ENCODE measurements at places on chromosomes 5 and 9.

DNA sequence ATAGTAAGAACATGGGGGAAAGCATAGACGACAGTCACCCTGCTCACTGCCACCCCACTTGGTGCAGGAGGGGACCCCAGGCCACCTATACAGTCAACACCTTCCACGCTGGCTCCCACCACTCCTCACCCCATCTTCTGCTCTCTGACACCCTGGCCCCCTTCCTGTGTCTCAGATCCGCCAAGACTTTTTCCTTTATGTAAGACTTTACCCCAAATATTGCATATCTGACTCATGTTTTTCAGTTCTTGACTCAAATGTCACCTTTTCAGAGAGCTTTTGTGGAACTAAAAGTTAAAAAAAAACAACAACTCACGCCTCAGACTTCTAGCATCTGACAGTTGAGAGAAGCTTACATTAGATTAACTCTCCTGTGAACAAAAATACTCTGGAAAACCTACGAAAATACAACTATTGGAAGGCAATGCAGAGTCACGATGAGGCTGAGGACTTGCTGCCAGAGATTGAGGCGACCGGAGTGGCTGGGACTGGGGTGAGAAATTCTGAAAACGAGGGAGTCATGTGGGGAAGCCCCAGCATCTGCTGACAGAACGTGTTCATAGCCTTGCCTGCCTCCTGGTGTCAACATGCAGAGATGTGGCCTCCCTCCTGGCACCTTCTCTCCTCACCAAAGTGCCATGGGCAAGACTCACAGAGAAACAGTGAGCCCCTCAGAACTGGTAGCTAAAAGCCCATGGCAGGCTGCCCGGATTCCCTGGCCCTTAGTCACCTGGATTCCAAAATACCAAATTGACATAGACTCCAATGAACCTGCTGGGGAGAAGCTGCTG, 22.4 kb upstream of the FCN2 start:
- no peak for DNase-seq

- DNase-seq: no peak
Observed at GRCh38 chr5:178386336-178386931, 153.8 kb upstream of the PHYKPL start.

DNA sequence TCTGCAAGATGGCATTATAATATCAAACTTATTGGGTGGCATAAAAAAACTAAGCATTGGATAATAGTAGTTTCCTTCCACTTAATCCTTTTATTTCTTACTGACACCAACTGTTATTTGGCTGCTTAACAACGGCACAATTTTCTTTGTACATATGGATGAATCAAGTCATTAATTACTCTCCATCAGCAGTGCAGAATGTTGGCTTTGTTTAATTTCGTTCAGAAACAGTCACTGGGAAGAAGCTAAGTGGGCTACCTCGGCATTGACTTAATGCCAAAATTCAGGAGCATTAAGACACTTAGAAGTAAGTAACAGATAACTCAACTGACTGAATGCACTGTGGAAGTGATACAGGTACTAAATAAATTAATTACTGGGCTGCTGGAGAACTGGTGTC, 460.4 kb downstream of the CTNND2 start:
- no peak for DNase-seq

DNA sequence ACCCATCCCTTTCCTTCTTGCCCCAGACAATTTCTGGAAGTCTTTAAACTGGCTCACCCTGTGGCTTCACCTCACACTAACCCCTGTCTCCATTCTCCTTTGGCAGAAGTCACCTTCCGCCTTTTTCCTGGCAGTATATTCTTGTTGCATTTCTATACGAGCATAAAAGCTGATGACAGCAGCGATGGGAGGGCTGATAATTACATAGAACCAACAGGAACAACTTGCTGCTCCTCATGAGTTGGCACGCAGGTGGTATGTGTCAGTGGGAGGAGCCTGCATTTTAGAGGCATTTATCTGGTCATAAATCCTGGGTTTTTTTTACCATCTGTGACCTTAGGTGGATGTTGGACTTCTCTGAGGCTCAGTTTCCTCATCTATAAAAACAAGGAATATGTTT, 61.4 kb upstream of the CKMT2 start:
- no peak for DNase-seq

- no peak for DNase-seq
Observed at GRCh38 chr9:127132921-127133647, 10.6 kb upstream of the ANGPTL2 start.

DNA sequence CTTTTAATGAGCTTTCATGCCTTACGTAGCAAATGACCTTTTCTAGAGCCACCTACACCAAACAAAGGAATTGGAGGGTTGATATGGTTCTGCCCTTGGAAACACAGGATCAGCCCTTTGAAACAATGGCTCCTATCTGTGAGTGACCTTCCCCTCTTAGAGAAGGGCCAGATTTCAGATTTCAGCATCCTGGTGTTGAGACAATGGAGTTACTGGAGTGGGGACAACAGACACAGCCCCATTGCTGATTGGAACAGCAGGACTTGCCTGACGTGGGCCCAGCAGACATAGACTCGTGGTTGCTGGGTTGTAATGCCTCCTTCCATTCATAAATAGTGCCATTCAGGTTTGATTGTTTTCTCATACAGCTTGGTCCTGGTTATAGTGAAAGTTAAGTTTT, 96.0 kb downstream of the GALNT10 start:
- no peak for DNase-seq

GRCh38 chr5:97979740-97980139, 793.7 kb upstream of the RGMB start:
- DNase-seq: peak; percentile 66

DNA sequence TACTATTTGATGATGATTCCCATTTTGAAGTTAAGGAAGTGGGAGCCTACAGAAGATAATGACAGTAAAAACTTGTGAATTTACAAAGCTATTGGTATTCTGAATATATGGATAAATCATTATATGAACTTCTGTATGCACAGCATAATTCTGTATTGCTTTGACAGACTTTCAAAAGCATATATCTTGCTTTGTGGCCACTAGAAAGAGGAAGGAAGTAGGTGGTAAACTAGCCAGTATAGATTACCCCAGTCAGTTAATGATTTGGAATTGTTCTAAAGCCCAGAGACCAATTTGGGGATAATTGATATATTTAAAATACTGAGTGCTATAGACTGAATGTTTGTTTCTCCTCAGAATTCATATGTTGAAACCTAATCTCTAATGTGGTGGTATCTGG, 53.0 kb downstream of the NR2F1 start:
- no peak for DNase-seq

DNA sequence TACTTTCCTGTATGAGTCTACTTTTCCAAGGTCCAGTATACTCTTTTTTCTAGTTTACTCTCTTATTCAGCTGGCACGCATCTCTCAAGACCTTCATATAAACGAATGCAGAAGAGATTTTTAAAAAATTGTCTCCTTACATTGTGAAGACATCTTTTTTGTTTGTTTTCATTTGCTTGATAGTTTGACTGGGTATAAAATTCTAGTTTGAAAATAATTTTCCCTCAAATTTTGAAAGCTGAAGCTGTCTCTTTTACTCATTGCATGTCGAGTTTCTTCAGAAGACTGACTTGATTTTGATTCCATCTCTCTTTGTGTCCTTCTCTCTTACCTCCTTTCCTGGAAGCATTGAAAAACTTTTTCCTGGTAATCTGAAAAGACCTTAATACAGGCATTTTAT, 3.1 kb upstream of the PCDHB11 start:
- DNase-seq: no peak

DNA sequence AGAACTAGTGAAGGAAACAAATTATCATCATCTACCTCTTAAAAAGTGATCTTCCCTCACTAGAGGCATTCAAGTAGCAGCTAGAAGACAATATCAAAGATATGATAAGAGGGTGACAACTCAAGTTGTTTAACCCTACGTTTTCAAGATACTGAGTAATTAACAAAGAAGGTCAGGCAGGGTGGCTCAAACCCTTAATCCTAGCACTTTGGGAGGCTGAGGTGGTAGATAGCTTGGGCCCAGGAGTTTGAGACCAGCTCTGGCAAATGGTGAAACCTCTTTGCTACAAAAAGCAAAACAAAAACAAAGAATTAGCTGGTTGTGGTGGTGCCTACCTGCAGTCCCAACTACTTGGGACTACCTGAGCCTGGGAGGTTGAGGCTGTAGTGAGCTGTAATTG, 408.2 kb upstream of the TUSC1 start:
- no peak for DNase-seq

- peak; percentile 5 for DNase-seq
Observed at GRCh38 chr5:85049020-85049419, 664.3 kb upstream of the EDIL3 start.

DNA sequence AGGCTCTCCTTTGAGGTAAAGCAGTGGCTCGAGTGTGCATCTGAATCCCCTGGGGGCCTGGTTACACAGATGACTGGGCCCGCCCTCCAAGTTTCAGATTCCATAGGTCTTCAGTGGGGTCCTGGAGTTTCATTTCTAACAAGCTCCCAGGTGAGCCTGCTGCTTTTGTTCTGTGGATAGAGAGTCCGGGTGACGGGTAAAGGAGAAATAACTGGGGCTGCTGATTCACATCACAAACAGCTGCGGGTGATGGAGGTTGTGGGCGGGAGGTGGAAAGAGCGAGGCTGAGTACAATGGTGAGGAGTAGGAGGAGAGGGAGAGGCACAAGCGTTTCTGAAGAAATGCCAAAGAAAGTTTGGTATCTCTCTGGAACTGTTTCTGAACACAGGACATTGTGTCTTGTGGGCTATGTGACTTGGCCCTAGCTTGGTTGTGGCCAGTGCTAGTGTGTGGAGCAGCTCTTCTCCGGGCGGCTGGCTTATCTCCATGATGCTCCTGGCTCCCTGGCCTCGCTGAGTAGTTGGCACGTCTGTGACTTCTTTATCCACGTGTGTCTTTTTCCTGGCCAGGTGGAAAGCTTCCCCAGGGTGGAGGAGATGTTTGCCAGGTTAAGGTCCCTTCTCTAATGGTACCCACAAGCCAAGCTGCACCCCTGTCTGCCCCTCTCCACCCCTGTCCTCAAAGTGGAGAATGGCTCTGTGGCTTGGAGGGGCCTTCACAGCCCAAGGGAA, 61.7 kb downstream of the HSPA4 start:
- DNase-seq: no peak

DNA sequence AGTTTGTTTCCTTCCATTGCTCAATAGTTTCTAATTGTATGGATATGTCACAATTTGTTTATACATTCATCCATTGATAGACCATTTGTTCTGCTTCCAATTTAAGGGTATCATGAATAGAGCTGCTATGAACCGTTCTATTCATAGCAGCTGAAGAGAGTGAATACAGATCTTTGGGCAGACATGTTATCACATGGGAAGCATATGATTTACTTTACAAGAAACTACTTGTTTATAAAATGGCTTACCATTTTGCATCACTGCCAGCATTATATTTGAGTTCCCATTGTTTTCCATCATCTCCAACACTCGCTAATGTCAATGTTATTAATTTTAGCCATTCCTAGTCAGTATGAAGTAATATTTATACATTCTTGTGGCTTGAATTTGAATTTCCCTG, 549.0 kb downstream of the MAT2B start:
- DNase-seq: no peak

- DNase-seq: no peak
Observed at GRCh38 chr5:179177711-179178575, 117.8 kb downstream of the ZNF354C start.

DNA sequence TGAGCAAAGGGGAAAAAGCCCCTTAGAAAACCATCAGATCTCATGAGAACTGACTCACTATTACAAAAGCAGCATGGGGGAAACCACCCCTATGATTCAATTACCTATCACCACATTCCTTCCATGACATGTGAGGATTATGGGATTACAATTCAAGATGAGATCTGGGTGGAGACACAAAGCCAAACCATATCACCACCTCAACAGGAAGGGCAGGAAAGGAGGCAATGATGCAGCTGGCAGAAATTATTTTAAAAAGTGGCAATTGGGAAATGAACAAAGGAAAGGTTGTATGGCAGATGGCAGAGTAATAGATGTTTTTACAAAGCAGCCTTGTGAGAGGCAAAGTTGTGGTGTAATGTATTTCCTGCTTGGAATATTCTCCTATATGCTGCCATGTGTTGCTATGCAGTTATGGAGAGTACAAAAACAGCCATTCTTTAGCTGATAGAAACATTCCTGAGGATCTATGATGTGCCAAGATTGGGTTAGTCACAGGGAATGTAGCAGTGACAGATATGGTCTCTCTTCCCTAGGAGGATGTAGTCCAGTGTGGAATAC, 138.8 kb downstream of the SMC2 start:
- DNase-seq: peak; percentile 30

GRCh38 chr5:67111779-67112178, 84.8 kb downstream of the CD180 start:
- DNase-seq: no peak

DNA sequence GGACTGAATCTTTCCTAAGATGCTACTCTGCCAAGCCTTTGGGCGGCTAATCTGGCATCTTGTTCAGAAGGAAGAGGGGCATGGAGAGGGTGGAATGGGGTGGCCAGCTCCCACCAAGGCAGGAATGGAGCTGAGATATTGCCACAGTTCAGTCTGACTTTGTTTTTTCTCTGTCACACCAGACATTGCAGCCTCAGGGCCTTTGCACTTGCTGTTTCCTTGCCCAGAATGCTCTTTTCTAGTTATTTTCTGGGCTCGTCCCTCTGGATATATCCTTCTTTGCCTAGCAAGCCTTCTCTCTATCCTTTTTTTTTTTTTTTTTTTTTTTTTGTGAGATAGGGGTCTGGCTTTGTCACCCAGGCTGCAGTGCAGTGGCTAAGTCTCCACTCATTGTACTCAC, 40.8 kb downstream of the ZNF618 start:
- DNase-seq: no peak

DNA sequence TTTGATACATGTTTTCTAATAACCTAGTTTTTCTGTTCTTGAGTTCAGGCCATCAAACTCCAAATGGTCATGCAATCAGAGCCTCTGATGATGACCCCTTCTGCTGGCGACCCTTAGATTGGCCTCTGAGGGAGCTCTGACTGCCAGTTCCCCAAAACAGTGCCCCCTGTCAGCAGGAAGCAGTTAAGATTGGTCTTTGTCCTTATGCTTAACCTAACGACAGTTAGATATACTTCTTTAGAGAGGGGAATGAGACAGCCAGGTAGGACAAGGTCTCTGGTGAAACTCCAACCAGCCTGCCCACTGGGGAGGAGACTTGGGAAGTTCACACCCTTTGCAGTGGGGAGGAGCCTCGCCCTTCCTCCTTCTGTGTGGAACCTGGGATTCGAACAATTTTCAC, 390.4 kb upstream of the KIF2A start:
- no peak for DNase-seq

DNA sequence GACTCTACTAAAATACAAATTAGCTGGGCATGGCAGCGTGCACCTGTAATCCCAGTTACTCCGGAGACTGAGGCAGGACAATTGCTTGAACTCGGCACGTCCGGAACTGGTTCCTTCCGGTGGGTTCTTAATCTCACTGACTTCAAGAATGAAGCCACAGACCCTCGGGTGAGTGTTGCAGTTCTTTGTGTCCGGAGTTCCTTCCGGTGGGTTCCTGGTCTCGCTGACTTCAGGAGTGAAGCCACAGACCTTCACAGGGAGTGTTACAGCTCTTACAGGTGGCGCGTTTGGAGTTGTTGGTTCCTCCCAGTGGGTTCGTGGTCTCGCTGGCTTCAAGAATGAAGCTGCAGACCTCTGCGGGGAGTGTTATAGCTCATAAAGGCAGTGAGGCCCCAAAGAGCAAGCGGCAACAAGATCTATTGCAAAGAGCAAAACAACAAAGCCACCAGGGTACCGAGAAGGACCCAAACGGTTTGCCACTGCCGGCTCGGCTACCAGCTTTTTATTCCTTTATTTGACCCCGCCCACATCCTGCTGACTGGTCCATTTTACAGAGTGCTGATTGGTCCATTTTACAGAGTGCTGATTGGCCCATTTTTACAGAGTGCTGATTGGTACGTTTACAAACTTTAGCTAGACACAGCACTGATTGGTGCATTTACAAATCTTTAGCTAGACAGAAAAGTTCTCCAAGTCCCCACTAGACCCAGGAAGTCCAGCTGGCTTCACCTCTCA, 28.6 kb upstream of the SLC6A19 start:
- DNase-seq: no peak

Data from muscle of back (tissue), 13 donors.